BJ (cell line): ENCODE measurements at places on chromosomes 4 and X. TPM values are rescaled to one million over a fixed set of nuclear protein-coding genes. Genes with fewer than 3 reads are reported as not detected.
A peak's percentile ranks its signal among the peaks of the same experiment; 100 is the strongest.

Gene KCNE5
- 0.06 and 0.32 TPM in 2 replicates for polyA plus RNA-seq

Gene AFAP1
- 28.9 and 48.5 TPM in 2 replicates for polyA plus RNA-seq

Gene HS6ST2
- not detected in 2 replicates for polyA plus RNA-seq

DNA sequence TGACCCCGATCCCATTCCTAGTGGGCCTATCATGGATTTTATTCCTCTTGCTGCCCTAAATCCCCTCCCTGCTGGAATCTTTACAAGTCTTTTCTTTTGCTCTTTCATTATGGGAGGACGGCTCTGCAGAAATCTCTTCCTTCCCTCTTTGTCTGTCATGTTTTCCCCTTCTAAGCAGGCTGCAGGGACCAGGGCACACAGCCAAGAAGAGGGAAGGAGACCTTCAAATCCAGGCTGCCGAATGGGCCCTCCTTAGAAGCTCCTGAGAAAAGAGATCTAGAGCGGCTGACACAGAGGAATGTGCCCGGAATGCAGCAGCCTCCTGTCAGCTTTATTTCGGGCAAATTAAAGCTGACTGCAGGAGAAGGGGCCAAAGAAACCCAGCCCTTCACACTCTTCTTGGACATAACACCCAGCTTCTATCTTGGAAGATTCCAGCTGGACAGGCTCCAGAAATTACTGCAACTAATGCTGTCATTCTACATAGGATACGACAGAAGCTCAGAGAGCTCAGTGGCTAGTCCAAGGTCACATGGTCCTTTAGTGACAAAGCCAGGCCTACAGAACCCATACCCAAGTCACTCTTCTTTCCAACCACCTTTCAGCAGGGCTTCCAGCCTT lies 187.8 kb upstream of the NHS start:
- DNase-seq, result no peak

GRCh38 chr4:28886934-28887333 lies 1833.2 kb upstream of the PCDH7 start:
- no peak for DNase-seq

DNA sequence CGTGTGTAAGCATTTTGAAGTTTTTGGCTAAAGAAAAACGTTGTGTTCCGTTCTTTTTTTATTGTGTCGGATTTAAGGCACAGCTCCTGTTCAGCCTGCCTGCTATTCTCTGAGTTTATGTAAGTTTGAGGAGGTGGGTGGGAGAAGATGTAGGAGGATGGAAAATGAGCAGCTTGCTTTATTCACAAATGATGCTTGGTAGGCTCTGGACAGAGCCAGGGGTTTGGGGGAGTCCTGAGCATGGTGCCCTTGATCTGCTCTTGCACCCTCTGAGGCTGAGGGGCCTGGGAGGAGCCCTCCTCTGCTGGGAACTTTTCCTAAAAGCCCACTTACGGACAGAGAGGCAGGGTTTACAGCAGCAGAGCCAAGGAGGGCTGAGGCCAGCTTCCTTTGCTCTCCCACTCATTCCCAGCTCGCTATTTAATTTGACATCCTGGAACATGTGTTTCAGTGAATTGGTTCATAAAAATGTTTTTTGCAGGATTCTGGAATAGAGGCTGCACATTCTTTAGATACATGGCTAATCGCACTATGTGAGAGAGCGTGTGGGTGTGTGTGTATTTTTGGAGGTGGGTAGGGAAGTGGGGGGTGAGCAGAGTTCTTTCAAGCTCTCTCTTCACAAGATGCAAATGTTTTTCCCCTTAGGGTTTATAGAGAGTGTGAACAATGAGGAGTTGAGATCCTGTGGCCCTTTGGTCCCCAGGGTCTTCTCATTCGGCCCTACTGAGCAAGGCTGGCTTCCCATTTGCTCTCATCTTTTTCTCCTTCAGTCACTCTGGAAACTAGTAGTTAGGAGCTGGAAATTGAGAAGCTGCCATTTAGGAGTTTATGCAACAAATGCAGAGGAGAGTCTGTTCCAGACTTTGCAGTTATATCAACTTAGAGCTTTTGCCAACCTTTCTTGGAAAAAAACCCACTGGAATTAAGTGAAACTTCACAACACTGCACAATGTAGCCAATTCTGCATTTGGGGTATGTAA lies 32.1 kb downstream of the TMEM131L start:
- peak; percentile 56 for DNase-seq

- no peak for DNase-seq
Observed at GRCh38 chrX:46912603-46913491, 626 bp downstream of the JADE3 start.

GRCh38 chrX:125544856-125545255 lies 225.2 kb downstream of the TEX13C start:
- no peak for DNase-seq

DNA sequence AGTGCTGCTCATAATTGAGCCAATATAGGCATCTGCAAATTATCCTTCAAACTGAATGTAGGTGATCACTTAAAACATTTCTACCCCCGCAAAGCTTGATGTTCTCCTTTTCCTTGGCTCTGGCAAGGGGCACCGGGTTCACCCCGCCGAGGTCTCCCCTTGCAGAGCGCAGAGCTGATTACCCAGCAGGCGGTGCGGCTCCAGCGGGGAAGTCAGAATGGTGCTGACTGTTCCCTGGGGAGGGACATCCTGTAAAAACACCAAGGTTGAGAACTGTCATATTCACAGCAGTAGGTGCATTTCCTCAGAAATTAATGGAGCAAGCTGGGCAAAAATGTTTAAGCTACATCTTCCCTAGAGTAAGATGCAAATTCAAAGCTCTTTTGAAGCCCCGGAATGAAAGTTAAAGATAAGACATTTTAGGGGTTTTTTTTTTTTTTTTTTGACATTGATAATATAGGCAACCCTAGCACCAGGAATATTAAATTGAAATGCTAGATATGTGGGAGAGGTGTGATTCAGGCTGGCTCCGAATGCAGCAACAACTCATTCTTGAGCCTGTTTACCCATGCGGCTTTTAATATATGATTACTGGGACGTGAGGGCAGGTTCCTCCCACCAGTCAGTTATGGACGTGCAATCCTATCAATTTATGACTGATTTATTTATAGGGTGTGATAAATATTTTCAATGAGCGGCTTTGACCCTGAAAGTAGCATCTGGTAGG lies 767.3 kb upstream of the TENM3 start:
- no peak for DNase-seq

GRCh38 chrX:11151799-11152559 lies 40.8 kb downstream of the HCCS start:
- DNase-seq, result no peak

DNA sequence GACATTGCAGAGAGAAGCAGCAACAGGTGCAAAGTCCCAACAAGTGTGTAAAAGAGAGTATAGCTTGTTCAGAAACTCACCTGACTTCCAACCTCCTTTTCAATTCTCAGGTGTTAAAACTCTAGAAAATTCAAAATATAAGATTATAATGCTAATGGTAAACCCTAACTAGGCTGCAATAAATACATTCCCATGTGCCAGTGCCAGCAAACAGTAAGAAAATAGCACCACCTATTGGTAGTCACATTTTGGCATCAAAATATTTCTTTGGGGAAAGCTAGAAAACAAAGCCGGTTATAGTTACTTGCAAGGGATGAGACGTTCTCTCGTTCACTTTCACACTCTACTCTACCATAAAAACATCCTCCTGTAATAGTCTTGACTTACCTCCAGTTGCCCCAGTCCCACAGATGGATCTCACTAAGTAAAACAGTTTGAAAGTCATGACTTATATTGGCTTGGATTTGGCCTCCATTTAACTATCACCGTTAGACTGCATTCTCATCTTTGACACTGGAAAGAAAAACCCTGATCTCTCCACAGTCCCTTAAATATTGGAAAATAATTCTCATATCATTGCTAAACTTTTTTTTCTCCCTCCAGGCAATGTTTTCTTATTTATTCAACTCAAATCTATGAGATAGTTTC lies 9.6 kb downstream of the BMP3 start:
- DNase-seq, result no peak

GRCh38 chr4:154616731-154617130 lies 4.3 kb upstream of the FGG start:
- DNase-seq, result no peak

DNA sequence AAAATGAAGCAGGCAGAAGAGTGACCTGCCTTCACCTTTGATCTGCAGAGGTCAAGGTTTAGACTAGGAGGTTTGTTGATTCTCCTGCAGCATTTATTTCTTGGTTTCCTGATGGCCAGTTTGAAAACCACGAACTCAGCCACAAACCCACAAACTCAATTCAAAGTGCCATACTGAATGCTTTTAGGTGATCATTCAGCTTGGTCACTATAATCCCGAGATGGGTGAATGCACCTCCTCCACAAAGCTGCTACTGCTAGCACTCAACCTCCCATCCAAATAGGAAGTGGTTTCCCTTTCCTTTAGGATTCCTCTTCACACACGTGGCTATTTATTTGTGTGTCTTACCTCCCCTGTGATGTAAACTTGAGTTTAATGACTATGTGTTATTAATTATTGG lies 225.2 kb downstream of the MID1 start:
- no peak for DNase-seq

DNA sequence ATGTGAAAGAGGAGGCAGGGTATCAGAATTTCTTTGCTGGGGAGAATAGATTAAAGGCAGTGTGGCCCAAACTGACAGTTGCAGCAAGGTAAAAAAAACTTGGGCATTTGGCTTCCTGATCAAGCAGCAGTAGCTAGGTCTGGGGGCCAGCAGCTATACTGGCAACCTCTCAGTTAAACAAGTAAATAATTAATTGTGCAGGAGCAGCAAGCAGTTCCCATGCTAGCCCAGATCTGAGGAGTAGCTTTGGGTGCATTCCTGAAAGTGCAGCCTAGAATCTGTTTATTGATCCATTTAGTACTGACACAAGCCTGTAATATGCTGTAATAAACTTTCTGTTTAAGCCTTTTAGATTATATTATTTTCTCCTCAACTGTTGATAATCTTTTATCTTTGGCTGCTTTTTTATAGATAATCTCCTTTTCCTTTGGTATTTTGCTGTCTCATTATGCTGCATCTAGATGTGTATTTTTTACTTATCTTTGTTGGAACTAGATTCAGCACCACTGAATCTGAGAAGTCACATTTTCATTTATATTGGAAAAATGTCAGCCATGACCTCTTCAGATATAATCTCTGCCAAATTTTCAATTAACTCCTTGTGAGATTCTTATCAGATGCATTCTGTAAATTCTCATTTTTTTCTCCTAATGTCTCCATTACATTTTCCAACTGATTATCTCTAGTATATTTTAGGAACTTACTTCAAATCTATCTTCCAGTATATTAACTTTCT lies 276.3 kb downstream of the STPG2 start:
- DNase-seq, result no peak

DNA sequence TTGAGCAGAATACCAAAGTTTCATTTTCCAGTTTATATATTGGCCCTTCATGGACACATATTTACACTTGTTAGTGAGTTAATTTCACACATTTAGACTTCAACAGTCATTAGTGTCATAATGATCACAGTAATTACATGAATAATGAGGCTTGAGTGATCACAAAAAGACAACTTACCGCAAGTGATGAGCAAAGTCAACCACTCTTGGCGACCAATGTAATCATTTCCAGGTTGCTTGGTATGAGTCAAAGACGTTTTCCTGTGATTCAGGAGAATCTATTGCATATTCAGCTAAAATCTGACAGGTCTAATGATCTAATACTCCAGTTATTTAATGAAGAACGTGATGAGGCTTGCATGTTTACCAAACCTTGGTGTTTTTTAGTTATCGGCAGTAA lies 407.9 kb upstream of the TENM3 start:
- DNase-seq, result no peak

- no peak for DNase-seq
Observed at GRCh38 chrX:12378253-12378652, 240.0 kb downstream of the FRMPD4 start.

DNA sequence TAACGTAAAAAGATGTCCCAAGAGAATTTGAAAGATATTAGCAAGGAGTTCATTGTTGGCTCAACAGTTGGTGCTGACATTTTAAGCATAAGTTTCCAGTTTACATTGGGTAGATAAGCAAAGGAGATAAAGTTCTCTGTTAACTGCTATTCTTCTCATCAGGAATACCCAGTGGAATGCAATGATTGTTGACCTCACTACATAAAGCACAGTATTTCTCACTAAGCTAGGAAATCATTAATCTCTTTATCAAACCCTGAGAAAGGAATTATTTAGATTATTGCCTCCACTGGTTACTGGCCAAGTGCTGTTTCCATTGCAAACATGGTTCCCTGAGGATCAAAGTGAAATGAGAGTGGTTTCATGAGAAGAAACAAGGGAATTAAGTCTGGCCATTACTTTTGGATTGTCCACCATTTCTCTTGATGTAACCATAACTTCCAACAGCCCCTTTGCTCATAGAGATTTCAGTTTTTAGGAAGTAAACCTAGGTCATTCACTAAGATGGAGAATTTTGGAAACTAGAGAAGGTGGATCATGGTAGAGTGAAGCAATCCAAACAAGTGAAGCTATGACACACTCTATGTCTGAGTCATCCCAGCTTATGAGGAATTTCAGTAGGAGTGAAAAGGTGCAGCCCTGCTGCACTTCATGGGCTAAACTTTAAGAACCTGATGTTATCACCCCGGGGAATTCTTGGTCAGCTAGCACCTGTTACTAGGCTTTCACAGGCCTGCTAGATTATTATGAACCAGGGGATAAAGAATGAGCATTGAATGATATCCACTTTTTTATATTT lies 163.4 kb downstream of the AREG start:
- DNase-seq, result no peak
